ENCODE measurements at places on chromosomes 12 and 14. TPM values are rescaled to one million over a fixed set of nuclear protein-coding genes. Genes with fewer than 3 reads are reported as not detected.

TEX52 gene
- total RNA-seq, result not detected

RNASE3 gene
- total RNA-seq, result not detected

DNA sequence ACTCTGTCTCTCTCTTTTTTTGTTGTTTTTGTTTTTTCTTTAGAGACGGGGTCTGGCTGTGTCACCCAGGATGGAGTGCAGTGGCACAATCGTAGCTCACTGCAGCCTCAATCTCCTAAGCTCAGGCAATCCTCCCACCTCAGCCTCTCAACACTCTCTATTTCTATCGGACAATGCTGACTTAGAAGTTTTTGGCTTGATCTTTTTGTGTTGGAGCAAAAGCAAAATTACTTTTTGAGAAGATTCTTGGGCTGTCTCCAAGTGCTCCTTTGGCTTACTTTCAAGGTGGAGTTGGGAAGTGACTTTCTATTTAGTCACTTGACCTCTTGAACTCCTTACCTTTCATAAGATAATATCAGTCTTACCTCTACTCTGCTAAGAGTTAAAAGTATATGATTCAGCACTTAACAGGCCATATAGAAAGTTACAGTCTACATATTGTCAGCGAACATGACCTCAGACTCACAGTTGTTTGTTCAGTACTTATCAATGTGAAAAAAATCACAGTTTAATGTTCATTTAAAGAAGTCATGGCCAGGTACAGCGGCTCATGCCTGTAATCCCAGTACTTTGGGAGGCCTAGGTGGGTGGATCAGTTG, 15.4 kb upstream of the MIA2 start:
- no peak for DNase-seq

GRCh38 chr14:82055515-82056115, 522.0 kb upstream of the SEL1L start:
- no peak for DNase-seq

DNA sequence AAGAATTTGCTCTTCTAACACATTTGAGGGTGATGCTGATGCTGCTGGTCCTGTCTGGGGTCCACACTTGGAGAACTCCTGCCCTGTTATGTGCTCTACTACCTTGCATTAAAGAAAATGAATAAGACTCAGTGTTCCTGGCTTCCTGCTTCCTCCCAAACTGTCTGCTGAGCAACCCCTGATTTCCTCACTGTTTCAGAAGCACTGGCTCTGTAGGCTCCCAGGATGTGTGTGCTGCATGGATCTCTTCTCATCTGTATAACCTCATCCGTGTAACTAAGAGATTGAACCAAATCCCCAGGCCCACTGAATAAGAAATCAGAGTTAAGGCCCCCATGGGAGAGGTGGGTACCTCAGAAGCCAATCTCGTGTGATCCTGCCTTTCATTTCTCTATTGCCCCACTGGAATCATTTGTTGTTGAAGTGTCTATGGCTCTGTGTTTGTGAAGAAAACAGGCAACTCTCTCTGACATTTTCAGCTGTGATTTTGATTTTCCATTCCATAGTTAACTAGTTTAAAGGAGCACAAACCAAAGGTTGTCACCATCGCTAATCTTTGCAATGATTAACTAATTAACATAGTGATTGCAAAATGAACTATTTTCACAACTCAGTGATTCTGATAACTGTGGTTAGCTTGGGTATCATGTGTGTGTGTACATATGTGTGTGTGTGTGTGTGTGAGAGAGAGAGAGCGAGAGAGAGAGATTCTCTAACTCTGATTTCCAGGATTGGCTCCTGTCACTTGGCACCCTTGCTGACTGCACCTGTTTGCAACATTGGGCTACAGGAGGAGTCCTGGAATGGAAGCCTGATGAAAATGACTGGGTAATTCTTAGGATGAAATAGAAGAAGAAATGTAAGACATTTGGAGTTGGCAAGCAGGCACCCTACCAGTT, 196.2 kb downstream of the SLC38A4 start:
- DNase-seq, result no peak
